ENCODE measurements at places on chromosomes 1 and 21. TPM values are rescaled to one million over a fixed set of nuclear protein-coding genes. Genes with fewer than 3 reads are reported as not detected.

Gene C8B
- not detected for total RNA-seq

Gene BLACAT1
- total RNA-seq: 0.29 TPM

DNA sequence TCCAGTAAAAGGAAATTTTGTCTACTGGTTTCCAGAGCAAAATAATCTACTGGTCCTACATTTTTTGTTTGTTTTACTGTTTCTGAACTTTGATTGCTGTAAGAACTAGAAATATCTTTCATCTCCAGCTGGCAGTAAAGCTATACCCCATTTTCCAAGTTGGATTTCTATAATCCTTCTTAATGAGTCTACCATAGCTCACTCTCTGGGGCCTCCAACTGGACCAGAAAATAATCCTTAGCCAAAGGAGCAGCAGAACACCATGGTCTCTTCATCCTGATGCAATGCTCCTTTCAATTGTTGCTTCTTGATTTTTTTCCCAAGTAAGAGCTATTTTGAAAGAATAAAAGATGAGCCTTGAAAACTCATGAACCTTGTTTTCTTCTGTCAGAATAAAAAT, 110.0 kb upstream of the COL11A1 start:
- DNase-seq: no peak

GRCh38 chr1:40774266-40774998, 9.2 kb upstream of the KCNQ4 start:
- DNase-seq: peak; percentile 61

- DNase-seq: peak; percentile 82
Measured at GRCh38 chr1:224182057-224182865, 779 bp upstream of the DEGS1 start.
